ENCODE measurements at places on chromosomes 2 and 18.
A peak's percentile ranks its signal among the peaks of the same experiment; 100 is the strongest.

DNA sequence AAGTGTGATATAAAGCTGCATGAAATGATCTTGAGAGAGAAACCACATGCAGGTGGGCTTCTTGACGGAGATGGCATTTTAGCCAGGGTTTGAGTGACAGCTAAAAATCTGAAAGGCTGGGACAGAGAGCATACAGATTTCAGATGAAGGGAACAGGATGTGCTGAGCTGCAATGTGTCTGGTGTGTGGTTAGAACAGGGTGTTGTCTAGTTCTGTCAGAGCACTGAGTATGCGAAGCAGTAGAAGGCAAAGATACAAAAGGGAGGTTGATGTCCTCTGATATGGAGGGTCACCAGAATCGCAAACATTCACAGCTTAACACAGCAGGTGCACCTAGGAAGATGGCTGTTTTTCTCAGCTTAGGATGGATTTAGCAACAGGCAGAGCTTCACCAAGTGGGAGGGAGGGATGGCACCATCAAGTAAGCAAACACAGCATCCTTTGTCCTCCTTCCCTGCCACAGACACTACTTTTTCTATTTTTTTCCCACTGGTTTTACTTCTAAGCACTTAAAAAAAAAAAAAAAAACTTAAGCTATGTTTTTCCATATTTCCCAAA lies 182.5 kb downstream of the TMX3 start:
- peak; percentile 35 for DNase-seq

- no peak for DNase-seq
These were observed 11.8 kb downstream of the CNOT11 start for GRCh38 chr2:101264360-101264939.

- no peak for DNase-seq
These were observed 234.0 kb upstream of the ITGA4 start for GRCh38 chr2:181223234-181223633.

DNA sequence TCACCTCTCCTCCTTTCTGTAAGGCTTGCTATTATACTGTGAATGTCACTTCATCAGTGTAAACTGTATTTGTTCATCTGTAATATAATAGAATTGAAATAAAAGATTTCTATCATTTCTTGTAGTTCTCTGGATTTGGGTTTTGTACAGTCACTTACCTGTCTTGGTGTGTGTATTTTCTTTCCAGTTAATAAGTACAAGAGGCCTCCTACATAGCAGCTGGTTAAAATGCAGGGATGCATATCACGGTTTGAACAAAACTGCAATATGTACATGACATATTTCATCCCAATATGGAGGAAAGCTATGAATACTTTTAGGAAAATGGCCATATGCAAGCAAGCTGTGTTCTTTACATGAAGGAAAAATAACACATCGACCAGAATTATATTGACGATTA lies 5.4 kb upstream of the STAT1 start:
- no peak for DNase-seq

- no peak for DNase-seq
These were observed 86.0 kb downstream of the SPP2 start for GRCh38 chr2:234136461-234136860.

- no peak for DNase-seq
These were observed 1.5 kb upstream of the KLHL30 start for GRCh38 chr2:238136820-238137537.

DNA sequence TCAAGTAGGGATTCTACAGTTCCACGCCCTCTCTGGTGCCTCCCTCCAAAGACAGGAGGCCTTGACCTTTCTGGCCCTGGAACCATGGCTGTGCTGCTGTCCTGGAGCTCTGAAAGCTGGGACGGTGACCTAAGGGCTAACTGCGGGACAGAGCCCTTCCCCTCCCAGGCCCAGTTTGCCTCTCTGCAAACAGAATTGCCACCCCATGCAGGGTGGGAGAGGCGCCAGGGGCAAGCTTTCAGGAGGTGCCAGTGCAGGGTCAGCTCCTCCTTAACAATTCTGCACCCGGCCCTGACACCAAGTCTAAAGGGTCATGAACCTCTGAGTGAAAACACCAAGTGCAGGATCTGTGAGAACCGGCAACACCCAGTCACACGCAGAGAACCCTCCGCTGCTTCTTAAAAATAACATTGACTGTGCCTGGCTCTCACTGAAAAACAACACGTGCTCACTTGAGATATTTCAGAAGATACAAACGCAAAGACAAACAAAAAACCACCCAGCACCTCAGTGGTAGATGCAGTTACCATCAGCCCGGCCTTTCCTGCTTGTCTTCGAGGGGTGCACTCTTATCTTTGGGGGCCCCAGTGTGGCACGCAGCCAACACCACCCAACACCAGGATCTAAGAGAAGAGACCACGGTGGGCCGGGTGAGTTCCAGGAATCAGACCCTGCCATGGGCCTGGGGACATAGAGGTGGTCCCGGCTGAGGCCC lies 1.1 kb upstream of the SNED1 start:
- no peak for DNase-seq

DNA sequence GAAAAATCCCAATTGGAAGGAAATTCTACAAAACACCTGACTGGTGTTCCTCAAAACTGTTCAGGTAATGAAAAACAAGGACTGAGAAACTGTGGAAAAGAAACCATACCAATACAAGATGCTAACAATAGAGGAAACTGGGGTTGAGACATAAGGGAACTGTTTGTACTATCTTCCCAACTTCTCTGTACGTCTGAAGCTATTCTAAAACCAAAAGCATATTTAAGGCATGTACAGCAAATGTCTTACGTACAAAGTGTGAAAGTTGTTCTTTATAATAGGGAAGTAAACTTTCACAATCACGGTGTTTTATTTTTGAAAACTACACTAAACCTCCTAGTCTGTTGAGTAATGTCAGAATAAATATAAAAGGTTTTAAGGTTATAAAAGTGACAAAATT lies 776.1 kb upstream of the RAB6C start:
- DNase-seq = no peak

DNA sequence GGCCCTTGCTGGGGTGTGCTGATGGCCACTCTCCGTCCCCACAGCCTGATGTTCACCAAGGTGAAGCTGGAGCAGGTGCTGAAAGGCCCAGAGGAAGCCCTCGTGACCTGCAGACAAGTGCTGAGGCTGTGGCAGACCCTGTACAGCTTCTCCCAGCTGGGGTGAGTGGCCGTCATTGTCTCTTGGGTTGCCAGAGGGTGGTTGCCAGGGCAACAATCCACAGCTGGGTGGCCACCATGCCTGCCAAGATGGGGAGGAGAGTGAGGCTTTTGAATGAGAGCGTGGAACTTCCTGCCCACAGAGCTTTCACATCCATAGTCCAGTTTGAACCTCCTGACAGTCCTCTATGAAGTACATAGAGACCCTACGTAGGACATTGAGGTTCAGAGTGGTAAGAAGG lies 108.8 kb downstream of the STPG4 start:
- peak; percentile 86 for DNase-seq

DNA sequence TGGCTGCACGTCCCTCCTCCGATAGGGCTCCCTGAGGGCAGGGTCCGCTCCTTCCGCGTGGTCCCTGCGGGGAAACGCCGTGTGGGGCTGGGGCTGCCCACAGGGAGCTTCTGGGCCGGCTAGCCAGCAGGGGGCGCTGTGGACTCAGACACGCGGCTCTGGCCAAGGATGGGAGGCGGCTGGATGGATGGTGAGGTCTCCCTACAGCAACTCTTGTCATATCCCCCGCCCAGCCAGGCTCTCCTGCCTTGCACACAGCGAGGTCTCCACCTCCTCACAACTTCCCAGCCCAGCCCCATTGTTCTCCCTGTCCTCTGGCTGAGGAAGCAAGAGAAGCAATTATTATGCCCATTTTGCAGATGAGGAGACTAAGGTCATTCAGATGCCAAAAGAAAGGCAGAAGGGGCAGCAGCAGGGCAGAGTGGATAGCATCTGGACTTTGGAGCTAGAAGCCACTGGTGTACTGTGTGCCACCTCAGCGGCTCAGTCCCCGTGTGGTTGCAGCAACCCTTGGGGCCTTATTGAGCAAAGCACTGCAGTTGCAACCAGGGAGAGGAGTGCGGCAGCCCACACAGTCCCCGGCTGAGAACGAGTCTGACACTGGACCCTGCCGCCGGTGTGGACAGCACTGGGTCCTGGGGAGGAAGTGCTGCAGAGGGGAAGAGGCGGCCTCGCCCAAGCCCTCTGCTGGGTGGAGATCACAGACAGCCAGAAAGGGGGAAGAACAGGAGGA lies 99.0 kb downstream of the ZFP36L2 start:
- DNase-seq = no peak

GRCh38 chr2:8589721-8590120 lies 92.1 kb upstream of the ID2 start:
- no peak for DNase-seq

- DNase-seq = peak; percentile 88
These were observed 282.5 kb upstream of the MYT1L start for GRCh38 chr2:2613279-2614199.

- no peak for DNase-seq
These were observed 147.5 kb upstream of the DAPL1 start for GRCh38 chr2:158647436-158648231.

Measured in COR-L47 (cell line).